Mesothelial cell of epicardium (in vitro differentiated cells): ENCODE measurements at places on chromosomes 5 and 9. TPM values are rescaled to one million over a fixed set of nuclear protein-coding genes. Genes with fewer than 3 reads are reported as not detected.
A peak's percentile ranks its signal among the peaks of the same experiment; 100 is the strongest.

GRCh38 chr5:91849069-91849468 lies 466.0 kb upstream of the ARRDC3 start:
- no peak overlapping the region for H3K27ac ChIP-seq
- H3K27me3 ChIP-seq = no peaks in the 10 kb centered on the region
- DNase-seq = no peak
- H3K4me1 ChIP-seq = peaks cover 19% of the 10 kb centered on the region

DNA sequence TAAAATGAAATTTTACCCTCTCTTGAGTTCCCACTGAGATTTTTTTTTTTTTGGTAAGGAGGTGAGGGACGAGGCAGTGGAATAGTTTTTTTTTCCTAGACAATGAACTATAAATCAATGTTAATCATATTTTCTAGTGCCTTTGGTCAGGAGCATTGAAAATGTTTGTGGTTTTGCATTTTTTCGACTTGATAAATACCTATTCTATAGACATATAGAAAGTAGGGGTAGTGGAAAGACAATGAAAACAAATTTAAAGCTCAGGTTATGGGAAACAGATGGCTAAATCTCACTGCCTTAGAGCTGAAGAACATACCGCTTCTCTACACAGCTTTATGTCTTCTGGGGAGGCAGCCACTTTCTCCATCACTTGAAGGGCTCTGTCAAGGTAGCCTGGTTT lies 94.3 kb downstream of the MRPS27 start:
- no peak overlapping the region for H3K4me3 ChIP-seq
- no peaks in the 10 kb centered on the region for H3K27me3 ChIP-seq
- peaks cover 37% of the 10 kb centered on the region for H3K36me3 ChIP-seq
- H3K4me1 ChIP-seq = peaks cover 13% of the 10 kb centered on the region
- no peak for DNase-seq
- no peak overlapping the region for H3K27ac ChIP-seq

- H3K27me3 ChIP-seq = no peaks in the 10 kb centered on the region
- peak overlapping the region; percentile 37 for H3K27ac ChIP-seq
- H3K36me3 ChIP-seq = peaks cover 41% of the 10 kb centered on the region
Observed at GRCh38 chr9:87622923-87623322, 103.0 kb upstream of the CTSL start.

SYK gene
- total RNA-seq = 3.3 to 3.9 TPM (median 3.8 TPM) in 3 replicates

MYMK gene
- not detected in 3 replicates for total RNA-seq

RFX3 gene
- total RNA-seq = 35.6 to 42.5 TPM (median 38.8 TPM) in 3 replicates
